ENCODE measurements at places on chromosomes 5 and 9.
A peak's percentile ranks its signal among the peaks of the same experiment; 100 is the strongest.

- no peak for DNase-seq
Measured at GRCh38 chr9:124272979-124273378, 15.2 kb downstream of the NEK6 start.

DNA sequence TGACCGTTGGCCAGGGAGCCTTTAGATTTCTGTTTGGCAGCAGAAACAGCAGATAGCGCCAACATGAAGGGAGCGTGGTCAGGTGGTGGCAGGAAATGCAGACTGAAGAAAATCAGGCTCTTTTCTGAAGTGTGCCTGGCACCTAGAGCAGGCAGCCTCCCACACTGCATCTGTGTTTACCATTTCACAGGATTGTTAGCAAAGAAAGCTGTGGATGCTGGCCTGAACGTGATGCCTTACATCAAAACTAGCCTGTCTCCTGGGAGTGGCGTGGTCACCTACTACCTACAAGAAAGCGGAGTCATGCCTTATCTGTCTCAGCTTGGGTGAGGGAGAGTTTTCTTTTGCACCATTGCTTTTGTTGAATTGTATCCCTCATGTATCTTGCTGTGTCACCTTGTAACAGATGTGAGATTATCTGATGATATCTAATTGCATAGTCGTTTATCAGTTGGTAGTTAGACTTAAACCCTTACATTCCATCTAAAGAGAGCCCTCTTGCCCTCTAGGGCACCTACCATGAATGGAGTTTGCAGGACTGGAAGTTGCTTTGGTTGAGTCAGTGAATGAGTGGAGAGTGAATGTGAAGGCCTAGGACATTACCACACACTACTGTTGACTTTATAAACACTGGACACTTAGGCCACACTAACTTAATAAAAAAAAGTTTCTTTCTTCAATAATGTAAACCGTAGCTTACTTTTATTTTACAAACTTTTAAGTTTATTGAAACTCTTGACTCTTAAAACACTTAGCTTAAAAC lies 42.8 kb downstream of the ACO1 start:
- no peak for DNase-seq

GRCh38 chr9:120922404-120923195 lies 4.0 kb downstream of the TRAF1 start:
- no peak for DNase-seq

- DNase-seq = no peak
Measured at GRCh38 chr5:39934830-39935229, 510.1 kb upstream of the DAB2 start.

DNA sequence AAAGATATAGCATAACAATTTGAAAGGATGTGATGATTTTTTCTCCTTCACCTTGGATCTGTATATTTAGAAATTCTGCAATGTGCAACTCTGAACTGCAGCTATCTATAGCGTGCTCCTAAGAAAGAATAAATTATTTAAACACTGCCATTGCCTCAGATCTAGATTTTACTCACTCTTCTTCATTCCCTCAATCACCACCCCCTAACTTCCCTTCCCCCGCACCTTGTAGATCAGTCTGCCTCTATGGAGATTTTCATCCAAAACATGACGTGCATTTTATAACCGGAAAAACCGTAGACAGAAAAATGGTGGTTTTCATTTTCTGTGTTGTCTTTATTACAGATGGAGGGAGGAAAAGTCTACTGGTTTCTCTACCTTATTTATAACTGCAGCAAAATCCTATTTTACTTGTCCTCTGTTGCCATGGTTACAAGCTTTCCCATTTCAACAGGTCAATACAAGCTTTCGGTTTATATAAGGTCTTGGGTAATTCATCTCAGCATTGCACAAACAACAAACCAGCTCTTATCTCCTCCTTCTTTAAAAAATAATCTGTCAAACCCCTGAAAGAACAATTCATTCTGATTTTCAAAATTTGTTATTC lies 480.0 kb downstream of the TAF11L14 start:
- no peak for DNase-seq

DNA sequence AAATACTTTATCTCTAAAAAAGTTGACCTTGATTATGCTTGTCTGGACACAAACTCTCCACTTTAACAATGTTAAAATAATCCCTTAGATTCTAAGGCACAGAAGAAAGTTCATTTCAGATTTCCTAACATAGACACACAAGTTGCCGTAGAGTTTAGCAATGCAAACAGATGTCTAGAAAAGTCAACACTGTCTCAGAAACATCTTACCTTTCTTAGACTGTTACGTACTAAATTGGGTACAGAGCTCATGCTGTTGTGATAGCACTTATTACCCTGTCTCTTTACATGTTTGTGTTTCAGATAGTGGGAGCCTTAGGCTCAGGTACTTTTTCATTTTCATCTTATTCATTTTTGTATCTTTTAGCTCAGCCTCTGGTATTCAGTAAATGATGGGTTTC lies 52.0 kb downstream of the C5 start:
- no peak for DNase-seq

- DNase-seq = no peak
Measured at GRCh38 chr5:71703941-71704340, 15.1 kb upstream of the CARTPT start.

DNA sequence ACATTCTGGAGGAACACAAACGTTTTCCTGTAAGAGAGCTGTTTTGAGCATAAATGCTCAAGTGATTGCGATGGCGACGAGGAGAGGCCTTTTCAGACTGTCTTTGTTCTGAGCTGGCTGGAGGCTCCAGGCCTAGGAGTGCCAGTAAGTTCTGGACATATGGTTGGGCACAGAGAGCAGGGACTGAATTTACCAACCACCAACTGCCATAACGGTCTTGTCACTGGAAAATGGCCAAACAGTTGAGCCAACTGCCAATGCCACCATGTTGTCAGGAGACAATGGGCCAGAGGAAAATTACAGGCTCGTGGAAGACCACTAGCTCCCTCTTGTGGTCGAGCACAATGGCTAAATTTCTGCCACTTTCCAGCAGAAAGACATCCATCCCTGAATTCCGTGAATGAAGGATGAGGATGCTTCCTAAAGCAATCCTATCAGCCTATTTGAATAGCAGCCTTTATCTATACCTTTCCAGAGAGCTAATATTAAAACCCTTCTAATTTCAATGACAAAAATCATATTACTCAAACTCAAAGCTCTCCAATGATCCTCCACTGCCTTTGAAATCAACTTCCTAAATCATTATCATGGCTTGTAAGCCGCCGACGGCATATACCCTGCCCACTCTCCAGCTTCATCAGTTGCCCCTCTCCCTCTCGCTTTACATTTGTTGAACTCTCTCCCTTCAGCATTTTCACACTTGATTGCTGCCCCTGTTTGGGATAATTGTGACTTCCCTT lies 66.9 kb upstream of the GLIS3 start:
- peak; percentile 61 for DNase-seq

DNA sequence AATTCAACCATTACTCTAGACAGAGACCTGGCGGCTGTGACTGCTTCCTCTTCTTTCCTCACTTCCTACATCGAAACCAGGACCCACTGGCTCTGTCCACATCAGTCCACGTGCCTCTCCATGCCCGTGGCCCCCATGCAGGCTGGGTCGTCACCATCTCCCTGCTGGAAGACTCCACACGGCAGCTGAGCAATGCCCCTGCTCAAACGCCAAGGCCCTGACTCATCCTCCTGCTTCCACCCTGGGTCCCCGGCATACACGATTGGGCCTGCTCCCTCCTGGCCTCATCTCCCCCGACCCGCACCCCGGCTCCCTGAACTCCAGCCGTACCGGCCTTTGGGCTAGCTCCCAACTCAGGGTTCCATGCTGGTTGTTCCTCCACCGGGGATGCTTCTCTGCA lies 67.2 kb upstream of the IER5L start:
- DNase-seq = peak; percentile 46

DNA sequence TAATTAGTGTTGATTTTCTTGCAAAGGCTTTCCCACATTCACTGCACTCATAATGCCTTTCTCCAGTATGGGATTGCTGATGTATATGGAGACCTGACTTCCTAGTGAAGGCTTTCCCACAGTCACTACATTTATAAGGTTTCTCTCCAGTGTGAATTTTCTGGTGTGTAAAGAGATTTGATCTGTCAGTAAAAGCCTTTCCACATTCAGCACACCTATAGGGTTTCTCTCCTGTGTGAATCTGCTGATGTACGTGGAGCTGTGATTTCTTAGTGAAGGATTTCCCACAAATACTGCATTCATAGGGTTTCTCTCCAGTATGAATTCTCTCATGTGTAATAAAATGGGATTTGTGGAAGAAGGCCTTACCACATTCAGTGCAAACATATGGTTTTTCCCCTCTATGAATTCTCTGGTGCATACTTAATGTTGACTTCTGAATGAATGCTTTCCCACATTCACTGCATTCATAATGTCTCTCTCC lies 31.1 kb downstream of the ZNF484 start:
- DNase-seq = no peak

DNA sequence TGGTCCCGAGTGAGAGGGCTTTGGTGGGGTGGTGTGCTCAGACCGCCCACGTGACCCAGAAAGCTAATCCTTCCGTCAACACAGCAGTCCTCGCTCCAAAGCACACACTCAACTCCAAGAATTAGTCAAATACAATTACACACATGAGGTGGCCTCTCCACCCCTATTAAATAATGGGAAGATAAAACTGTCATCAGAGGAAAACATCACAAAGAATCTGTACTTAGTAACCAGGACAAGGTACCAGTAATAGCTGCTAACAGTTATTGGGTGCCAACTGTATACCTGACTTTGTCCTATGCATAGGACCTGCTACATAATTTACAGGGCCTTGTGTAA lies 222.8 kb downstream of the HSPA4 start:
- DNase-seq = no peak

DNA sequence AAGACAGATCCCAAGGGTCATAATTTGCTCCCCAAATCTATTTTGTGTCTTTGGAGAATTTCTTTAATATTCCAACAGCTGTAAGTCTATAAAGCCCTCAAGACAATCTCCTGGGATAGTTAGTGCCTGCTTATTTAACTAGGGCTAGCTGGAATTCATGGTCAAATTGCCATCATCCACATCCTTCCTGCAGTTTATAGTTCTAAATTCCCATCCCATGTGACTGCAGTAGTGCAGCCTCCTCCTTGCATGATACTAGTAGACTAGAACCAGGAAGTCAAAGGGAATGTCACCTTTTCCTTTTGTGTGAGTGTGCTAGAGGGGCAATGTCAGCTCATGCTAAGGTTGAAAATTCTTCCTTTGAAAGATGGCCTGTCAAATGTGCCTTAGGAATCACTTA lies 214.8 kb upstream of the PIK3R1 start:
- peak; percentile 18 for DNase-seq

GRCh38 chr5:120199559-120199958 lies 264.5 kb upstream of the PRR16 start:
- DNase-seq = no peak

DNA sequence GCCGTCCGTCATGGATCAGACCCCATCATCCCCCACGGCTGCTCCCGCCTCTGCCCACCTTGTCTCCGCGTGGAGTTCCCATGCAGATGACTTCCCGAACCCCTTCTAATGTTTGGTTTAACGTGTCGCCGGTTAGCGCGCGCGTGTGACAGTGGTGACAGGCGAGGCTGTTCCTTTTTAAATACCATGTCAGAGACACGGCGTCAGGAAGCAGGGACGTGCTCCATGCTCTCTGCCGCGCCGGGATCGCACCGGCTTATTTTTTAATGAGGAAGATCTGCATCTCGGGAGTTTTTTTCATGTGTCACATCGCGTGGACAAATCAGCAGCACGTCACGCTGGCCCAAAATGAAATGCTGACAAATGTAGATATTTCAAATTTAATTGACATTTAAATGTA lies 35.9 kb downstream of the CRB2 start:
- no peak for DNase-seq

- no peak for DNase-seq
Measured at GRCh38 chr9:93711002-93711401, 134.6 kb downstream of the PHF2 start.
